ENCODE measurements at places on chromosomes 6 and 20.

DNA sequence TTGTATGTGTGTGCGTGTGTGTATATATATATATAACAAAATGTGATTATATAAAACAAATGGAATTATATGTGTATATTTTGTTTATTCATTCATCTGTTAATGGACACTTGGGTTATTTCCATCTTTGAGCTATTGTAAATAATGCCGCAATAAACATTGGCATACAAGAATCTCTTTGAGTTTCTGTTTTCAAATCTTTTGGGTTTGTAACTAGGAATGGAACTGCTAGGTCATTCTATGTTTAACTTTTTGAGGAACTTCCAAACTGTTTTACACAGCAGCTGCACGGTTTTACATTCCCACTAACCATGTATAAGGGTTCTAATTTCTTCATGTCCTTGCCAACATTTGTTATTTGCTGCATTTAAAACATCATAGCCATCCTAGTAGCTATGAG, 39.9 kb upstream of the TGM2 start:
- DNase-seq = no peak

DNA sequence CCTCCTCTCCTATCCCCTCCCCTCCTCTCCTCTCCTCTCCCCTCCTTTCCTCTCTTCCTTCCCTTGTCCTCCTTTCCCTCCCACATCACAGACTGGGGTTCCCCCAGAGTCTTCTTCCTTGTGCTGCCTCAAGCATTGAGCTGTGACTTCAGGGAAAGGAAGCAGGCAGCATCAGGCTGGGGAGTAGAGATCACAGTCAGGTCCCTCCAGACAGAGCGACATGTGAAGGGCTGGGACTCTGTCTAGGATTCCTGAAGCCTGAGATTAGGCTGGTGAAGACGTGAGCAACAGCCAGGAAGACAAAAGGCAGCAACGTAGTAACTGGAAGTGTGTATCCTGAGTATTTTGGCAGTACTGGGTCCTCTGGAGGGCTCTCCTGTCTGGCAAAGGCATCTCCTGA, 265.4 kb upstream of the SUPT3H start:
- DNase-seq = no peak

DNA sequence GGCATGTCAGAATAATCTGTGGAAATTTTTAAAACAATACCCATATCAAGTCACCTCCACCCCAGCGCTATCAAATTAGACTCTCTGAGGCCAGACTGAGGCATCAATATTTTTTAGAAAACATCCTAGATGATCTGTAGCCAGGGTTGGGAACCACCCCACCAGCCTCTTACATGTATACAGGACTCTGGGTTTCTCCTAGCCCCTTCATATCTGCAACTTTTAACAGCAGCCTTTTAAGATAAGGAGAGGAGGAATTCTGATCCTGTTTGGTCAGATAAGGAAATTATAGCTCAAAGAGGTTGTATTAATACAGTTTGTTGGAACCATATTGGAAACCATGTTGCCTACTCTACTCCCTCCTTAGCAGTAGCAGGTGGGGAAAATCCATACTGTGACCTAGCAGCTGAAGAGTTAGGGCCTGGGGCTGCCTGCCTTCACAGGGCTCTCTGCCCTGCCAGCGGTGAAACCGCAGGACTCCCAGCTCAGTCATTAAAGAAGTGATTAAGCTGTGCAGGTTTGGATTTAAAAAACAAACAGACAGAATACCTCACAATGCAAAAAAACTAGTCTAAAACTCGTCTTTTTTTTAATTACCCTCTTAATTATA, 30.0 kb downstream of the BRPF3 start:
- DNase-seq = no peak

DNA sequence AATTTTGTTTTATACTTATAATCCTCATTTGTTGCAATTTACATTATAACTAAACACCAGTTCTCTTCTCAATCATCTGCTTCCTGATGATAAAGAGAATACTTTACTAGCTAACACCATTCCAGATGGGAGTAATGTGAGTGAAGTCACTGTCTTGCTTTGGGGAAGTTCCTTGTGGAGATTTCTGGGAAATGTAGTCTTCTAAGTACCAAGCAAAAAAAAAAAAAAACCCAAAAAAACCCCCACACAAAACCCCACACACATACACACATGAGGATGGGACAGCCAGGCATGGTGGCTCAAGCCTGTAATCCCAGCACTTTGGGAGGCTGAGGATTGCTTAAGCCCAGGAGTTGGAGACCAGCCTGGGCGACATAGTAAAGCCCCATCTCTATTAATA, 2.2 kb upstream of the SNPH start:
- DNase-seq = no peak

DNA sequence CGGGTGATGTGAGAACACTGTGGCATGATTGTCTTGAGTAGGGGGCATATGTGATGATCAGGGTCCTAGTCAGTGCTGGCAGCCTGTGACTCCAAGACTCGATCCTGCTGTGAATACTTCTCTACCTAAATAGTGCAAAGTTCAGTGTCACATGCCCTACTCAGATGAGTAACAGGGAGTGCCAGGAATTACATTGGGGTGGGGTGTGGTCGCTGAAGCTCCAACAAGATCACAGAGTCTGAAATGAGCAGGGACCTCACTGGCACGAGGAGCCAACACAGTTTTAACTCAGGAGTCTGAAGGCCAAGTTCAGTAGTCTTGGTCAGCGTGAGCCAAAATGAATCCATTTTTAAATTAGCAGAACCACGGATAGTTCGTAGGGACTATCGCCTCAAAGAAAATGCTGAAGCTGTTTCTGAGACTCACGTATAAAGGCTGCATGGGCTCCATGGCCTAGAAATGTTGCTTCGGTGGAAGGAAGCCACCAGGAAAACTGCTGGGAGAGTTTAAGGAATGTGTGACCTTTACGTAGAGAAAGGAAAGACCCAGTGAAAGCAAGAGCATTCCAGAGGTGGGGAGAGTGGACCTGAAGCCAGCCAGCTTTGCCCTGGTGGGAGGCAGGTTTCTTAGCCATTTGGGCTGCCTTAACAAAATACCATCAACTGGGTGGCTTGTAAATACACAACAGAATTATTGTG, 72.2 kb downstream of the RPP40 start:
- DNase-seq = no peak

GRCh38 chr6:75563032-75563431, 38.6 kb upstream of the SENP6 start:
- no peak for DNase-seq

- no peak for DNase-seq
Observed at GRCh38 chr6:106173124-106173879, 87.2 kb downstream of the PRDM1 start.

GRCh38 chr6:29183594-29183993, 12.9 kb downstream of the OR2J2 start:
- no peak for DNase-seq

DNA sequence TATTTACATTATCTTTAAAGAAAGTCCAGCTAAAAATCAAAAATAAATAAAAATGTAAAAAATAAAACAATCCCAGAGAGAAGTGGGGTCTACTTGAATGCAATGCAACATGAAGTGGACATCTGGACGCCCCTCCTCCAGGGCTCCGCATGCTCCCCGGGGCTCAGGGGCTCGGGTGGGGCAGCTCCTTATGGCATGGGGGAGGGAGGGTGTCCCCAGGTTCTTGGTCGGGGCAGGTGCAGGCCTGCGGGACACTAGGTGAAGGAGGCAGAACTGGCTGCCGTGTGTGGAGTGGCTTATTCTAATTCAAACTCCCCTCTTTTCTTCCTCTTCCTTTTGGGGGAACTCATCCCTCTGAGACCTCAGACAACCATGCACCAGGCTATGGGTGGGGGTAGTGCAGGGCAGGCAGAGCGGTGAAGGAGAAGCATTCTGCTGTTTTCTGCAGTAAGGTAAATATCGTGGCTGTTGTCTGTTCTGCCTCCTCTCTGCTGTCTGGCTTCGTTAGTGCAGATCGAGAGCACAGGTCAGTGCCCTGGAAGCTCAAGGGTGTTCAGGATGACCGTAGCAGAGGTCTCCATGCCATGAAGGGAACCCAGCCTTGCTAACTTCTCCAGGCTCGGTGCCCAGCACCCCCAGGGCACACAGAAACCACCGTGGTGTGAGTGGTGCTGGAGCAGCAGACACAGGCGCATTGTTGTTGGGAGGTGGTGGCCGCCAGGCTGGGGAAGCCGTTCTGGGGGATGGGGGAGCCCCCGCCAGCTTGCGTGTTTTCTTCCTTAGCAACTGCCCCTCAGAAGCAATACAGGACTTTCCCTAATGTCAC, 82.6 kb downstream of the TTLL2 start:
- DNase-seq = no peak

DNA sequence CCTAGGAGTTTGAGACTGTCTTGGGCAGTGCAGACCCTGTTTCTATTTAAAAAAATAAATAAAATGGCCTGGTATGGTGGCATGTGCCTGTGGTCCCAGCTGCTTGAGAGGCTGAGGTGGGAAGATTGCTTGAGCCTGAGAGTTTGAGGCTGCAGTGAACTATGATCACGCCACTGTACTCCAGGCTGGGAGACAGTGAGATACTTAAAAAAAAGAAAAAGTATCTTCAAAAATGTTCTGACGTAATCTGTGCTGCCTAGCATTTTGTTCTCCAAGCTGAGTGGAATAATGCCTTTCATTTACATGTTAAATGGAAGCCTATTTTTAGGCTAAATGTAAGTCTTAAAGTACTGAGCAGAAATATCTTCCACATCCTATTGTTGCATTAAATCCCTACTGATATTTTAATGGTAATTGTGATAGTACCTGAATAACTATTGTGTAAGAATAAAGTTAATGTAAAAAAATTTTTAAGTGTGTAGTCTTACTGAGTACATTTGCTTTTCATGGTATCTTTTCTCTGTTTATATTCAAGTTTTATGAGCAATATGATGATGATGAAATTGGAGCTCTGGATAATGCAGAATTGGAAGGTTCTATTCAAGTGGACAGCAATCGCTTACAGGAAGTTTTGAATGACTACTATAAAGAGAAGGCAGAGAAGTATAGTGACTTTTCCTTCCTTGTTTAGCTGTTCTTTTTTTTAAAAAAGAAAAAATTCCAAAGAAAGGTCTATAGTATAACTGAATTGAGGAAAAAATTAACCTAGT, 4.2 kb upstream of the ZC2HC1B start:
- no peak for DNase-seq

DNA sequence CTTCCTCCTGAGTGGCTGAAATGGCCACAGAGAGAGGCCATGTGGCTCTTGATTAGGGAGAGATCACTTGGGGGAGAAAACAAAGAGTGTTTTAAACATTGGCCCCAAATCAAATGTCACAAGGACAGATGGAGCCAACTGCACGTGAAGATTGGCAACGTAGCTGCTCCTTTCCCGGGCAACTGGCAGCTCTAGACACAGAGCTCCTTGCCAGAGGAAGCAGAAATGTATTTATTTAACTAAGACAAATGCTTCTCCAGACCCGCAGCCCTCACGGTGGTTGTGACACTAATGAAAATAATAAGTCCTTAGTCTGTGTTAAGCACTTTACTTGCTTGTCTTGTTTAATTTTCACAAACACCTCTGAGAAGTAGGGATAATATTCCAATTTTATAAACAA, 49.6 kb upstream of the DSN1 start:
- DNase-seq = no peak

DNA sequence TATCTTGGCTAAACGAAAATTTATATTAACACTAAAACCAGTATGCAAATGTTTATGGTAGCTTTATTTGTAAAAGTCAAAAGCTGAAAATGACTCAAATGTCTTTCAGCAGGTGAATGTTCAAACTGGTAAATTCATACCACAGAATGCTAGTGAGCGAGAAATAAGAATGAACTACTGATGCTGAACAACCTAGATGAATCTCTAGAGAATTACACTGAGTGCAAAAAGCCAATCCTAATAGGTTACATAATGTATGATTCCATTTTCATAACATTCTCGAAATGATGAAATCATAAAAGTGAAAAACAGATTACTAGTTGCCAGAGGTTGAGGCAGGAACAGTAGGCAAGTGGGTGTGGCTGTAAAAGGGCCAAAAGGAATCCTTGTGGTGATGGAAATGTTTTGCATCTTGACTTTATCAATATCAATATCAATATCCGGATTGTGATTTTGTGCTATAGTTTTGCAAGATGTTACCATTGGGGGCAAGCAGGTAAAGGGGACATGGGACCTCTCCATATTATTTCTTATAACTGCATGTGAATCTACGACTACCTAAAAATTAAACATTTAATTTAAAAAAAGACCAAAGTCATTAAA, 26.1 kb downstream of the ZNF311 start:
- no peak for DNase-seq

GRCh38 chr20:37349517-37350491, 3.9 kb downstream of the SRC start:
- DNase-seq = no peak

DNA sequence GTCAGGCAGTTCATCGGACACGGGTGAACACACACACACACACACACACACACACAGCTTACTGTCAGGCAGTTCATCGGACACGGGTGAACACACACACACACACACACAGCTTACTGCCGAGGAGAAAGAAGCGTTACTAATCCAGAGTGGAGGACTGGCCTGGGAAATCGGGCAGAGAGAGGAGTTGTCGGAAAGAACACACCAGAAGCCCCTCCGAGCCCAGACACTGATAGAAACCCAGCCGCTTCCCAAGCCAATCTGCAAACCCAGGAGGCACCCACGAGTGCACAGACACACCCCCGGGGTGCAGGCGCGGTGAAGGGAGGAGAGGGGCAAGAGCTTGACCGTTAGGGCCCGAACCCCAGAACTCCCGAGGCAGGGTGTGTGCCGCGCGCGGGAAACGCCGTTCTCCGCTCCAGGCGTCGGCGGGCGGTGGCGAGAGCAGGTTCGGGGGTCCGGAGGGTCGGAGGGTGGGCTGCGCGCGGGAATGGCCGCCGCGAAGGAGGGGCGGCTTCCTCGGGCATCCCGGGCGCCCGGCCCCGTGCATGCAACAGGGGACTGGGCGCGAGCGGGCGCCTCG, 636 bp downstream of the ELOVL2 start:
- no peak for DNase-seq

DNA sequence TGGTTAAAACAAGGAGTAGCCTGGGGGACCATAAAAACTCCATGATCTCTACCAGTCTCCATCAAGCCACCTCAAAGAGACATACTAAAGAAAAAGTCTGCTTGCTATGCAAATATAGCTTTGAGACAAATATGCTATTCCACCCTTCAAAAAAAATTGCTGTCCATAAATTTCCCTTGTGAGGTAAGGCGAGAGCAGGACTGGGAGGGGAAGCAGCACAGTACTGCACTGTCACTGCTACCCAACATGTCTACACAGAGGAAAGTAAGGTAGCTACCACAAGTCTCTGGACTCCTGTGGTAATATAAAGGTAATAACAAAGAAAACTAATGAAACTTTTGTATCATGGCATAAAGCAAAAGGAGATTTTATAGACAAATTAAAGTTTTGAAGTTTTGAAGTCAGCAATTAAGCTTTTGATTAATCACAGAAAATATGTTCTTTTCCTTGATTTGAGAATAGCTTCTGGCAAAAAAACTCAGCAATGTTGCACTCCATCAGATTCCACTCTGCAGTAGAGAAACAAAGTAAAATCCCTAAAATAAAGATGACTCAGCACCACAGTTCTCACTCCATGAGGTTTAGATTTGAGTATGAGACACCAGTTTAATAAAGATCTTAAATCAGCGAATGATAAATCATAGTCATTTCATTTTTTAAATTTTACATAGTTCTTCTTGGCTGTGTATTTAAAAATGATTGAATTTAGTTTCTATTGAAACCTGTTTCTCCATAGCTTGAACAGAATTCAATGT, 602.4 kb downstream of the COL12A1 start:
- DNase-seq = no peak

- DNase-seq = no peak
Observed at GRCh38 chr6:52143551-52143950, 42.6 kb upstream of the IL17A start.

GRCh38 chr6:7617801-7618764, 28.1 kb downstream of the SNRNP48 start:
- no peak for DNase-seq

GRCh38 chr6:105402090-105402938, 568 bp downstream of the PREP start:
- DNase-seq = no peak

GRCh38 chr6:155247618-155248007, 16.2 kb upstream of the CLDN20 start:
- no peak for DNase-seq

Measured in activated CD8-positive, alpha-beta memory T cell treated with anti-CD3 and anti-CD28 coated beads for 4 hours (primary cell).